RWPE2 (cell line): ENCODE measurements at places on chromosomes 4 and X.
A peak's percentile ranks its signal among the peaks of the same experiment; 100 is the strongest.

DNA sequence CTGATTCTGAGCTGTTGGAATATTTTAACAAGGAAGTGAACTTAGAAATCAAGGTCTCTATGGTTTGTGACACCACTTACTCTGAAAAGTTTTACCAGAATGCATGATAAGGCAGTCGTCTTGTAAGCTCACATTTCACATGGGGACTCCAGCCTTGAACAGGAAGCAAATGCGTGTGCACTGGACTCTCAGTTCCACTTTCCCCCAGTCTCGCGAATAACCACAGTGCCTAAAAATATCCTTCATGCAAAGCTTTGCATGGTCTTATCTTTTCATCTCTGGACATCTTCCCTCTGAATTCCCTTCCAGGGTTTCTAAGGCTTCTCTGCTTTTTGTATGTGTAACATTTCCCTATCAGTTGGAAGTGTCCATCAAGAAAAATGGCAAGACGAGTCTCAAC is 581.8 kb downstream of the NLGN4X start:
- H3K4me1 ChIP-seq, result no peaks in the 10 kb centered on the region
- no peaks in the 10 kb centered on the region for H3K27me3 ChIP-seq
- H3K36me3 ChIP-seq, result no peaks in the 10 kb centered on the region
- H3K27ac ChIP-seq, result no peak overlapping the region
- no peak overlapping the region for H3K4me3 ChIP-seq

- peaks cover 50% of the 10 kb centered on the region for H3K4me1 ChIP-seq
- no peaks in the 10 kb centered on the region for H3K27me3 ChIP-seq
- H3K36me3 ChIP-seq, result peaks cover 83% of the 10 kb centered on the region
- H3K4me3 ChIP-seq, result no peak overlapping the region
- H3K27ac ChIP-seq, result peak overlapping the region; percentile 88
Measured at GRCh38 chr4:10099499-10100325, 16.9 kb downstream of the WDR1 start.

DNA sequence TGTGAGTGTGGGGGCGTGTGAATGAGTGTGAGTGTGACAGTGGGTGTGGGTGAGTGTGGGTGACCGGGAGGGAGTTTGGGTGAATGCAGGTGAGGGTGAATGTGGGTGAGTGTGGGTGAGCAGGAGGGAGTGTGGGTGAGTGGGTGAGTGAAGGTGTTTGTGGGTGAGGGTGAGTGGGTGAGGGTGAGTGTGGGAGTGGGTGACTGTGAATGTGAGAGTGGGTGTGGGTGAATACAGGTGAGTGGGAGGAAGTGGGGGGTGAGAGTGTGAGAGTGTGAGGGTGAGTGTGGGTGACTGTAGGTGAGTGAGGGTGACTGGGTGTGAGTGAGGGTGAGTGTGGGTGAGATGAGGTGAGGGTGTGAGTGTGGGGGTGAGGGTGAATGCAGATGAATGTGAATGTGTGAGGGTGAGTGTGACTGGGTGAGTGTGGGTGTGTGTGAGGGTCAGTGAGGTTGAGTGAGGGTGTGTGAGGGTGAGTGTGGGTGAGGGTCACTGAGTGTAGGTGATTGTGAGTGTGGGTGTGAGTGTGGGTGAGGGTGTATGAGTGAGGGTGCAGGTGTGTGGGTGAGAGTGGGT is 1677.3 kb upstream of the TENM3 start:
- no peaks in the 10 kb centered on the region for H3K36me3 ChIP-seq
- H3K27me3 ChIP-seq, result no peaks in the 10 kb centered on the region
- DNase-seq, result no peak

DNA sequence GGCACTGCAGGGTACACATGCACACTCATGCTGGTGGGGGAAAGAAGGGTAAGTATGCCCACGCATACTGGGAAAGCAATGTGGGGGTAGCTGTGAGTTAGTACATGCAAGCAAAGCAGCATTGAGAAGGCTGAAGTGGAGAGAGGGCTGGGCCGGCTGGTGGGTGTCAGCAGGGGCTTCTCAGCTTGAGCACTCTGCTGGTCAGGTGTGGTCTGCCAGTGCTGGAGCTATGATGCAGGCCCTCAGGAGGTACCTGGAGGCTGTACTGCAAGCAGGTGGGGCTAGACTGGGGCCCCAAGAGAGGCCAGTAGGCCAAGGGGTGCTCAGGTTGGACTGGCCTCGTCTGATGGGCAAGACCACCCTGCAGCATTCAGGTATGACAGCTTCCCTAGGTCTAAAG is 61.9 kb upstream of the SERPINA7 start:
- no peaks in the 10 kb centered on the region for H3K27me3 ChIP-seq
- H3K36me3 ChIP-seq, result no peaks in the 10 kb centered on the region
- no peak overlapping the region for H3K27ac ChIP-seq
- H3K4me3 ChIP-seq, result no peak overlapping the region
- H3K4me1 ChIP-seq, result no peaks in the 10 kb centered on the region

- H3K4me3 ChIP-seq, result no peak overlapping the region
- no peaks in the 10 kb centered on the region for H3K27me3 ChIP-seq
Measured at GRCh38 chrX:82224961-82225360, 1023.1 kb downstream of the SH3BGRL start.

DNA sequence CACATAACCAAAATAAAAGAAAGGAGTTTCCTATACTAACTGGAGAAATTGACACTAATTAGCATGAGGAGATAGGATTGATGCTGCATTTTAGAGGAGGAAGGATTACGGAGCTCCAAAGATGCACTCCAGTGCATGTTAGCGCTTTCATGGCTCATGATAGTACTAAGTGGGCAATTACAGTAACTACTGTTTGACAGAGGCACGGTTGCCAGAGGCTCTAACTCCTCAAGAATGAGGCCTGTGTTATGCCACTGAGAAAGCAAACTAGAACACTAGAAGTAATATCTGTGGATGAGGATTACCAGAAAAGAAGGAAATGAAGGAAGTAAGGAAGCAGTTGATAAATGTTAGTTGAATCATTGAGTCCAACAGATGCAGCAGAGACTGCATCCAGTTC is 19.6 kb upstream of the PDGFC start:
- H3K27ac ChIP-seq, result no peak overlapping the region
- DNase-seq, result no peak
- H3K27me3 ChIP-seq, result no peaks in the 10 kb centered on the region
- no peaks in the 10 kb centered on the region for H3K4me1 ChIP-seq

DNA sequence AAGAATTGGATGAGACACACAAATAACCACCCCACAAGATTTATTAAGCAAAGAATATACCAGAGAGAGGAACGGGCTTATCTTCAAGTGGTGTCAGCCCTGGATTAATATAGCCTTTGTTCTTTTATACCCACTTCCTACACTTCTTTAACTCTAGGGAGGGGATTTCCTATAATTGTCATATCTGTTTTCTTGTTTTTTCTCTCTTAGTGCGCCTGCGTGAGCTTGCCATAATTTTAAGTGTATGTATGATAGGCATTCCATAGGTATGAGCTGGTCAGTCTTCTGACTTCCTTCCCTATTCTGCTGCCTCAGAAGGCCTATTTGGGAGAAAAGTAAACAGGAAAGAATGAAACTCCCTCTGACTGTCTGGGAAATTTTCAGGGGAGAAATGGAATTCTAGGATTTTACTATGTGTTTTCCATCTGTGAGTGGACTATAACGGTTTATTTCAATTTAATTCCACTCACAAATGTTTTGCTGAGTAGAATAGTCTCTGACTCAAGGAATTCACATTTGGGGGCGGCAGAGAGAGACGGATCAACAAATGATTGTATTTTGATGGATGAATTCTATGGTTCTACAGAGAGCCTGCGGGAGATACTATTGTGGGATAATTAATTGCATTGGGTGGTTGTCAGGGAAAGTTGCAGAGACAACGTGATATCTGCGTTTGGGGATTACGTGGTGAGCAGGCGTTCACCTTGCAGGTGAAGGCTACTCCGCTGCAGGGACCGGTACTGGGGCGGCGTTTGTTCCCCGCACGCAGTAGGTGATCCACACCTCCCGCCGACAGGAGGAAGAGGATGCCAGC is 626 bp upstream of the CEP135 start:
- peak overlapping the region; percentile 97 for H3K27ac ChIP-seq
- H3K4me1 ChIP-seq, result peaks cover 24% of the 10 kb centered on the region
- no peak for DNase-seq
- H3K27me3 ChIP-seq, result no peaks in the 10 kb centered on the region

GRCh38 chrX:19686876-19687275 is 171.6 kb upstream of the MAP3K15 start:
- DNase-seq, result no peak
- peaks cover 15% of the 10 kb centered on the region for H3K4me1 ChIP-seq
- H3K4me3 ChIP-seq, result no peak overlapping the region
- H3K27ac ChIP-seq, result no peak overlapping the region
- no peaks in the 10 kb centered on the region for H3K27me3 ChIP-seq

GRCh38 chr4:147312376-147313046 is 168.4 kb upstream of the EDNRA start:
- no peaks in the 10 kb centered on the region for H3K27me3 ChIP-seq
- no peaks in the 10 kb centered on the region for H3K4me1 ChIP-seq
- no peak for DNase-seq
- no peaks in the 10 kb centered on the region for H3K36me3 ChIP-seq
- H3K4me3 ChIP-seq, result no peak overlapping the region
- no peak overlapping the region for H3K27ac ChIP-seq

DNA sequence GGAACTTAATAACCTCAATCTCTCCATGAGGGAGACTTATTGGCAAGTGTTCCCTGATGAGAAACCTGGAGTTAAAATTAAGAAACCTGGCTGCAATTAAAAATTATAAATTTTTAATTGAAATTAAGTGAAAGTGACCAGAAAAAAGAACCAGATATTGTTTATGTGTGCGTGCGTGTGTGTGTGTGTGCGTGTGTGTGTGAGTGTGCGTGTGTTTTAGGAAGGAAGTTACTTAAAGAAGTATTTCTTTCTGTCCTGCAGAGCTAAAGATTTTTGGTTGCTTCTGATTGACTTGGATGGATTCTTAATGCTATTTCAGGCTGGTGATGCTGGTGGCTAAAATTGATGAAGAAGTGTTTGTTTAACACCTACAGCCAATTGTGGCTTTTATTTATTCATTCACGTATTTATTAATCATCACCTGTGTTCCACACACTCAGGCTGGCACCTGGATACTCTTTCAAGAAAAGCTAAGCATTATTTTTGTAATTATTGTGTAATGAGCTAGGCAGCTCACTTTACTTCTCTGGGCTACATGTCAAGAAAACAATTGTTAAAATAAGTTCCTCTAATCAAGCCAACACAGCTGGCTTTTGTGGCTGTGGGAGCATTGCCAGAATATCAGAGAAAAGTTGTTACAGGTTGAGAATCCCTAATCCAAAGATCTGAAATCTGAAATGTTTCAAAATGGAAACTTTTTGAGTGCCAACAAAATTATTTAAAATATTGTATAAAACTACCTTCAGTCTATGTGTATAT is 68.5 kb downstream of the CEP44 start:
- no peaks in the 10 kb centered on the region for H3K27me3 ChIP-seq
- H3K27ac ChIP-seq, result no peak overlapping the region
- no peak overlapping the region for H3K4me3 ChIP-seq

- H3K4me3 ChIP-seq, result no peak overlapping the region
- DNase-seq, result no peak
- peaks cover 5% of the 10 kb centered on the region for H3K4me1 ChIP-seq
- no peak overlapping the region for H3K27ac ChIP-seq
- H3K36me3 ChIP-seq, result no peaks in the 10 kb centered on the region
Measured at GRCh38 chr4:40719008-40719623, 30.6 kb upstream of the NSUN7 start.

GRCh38 chrX:153769158-153769864 is 5.3 kb downstream of the PLXNB3 start:
- H3K27ac ChIP-seq, result no peak overlapping the region
- H3K4me3 ChIP-seq, result no peak overlapping the region

DNA sequence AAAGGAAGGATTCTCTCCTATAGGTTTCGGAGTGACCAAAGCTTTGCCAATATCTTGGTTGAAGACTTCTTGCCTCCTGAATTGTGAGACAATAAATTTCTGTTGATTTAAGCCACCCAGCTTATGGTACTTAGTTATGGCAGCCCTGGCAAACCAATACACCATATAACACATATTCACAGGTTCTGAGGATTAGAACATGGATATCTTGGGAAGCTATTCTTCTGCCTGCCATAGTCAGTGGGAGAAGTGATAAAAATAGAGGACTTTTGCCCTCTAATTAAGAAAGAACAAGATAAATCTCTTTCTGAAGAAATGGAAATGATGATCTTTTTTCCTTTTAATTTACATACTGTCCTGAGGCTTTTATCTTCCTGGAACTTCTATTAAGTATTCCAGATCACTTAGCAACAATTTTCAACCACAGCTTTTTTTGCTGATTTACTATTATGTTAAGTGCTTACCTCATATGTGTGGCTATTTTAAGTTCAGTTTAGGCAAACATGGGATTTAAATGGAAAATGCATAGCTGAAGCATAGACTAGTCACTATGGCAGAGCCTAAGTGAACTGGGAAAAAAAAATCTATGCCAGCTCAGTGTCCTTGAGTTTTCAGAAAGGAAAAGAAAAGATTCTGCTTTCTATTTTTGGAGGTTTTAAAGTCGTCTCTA is 381.7 kb downstream of the STPG2 start:
- no peaks in the 10 kb centered on the region for H3K4me1 ChIP-seq
- no peak overlapping the region for H3K4me3 ChIP-seq
- DNase-seq, result no peak

DNA sequence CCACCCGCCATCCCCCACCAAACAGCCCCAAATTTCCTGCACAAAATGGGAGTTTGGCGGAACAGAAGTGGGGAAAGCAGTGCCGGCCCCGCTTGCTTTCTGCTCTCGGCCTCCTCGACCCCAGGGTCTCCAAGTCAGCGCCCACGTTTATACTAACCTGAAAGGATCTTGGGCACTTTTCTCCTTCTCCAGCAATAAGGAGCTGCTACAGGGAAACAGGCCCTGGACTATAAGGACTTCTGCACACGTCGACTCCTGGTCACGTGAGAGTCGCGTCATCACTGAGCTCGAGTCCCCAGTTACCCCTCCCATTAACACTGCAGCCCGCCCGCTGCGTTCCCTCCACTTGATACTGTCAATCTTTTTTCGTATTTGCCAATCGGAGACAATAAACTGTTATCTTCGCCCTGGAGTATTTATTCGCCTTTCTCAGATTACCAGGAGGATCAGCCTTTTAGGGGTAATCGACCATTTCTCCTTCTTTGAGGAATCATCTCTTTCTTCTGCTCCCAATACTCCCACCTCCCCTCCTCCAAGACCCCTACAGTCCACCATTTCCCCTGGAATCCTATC is at the start of gene TCEAL8:
TSS of gene TCEAL8 (minus strand) at position 235 of the 573 bp plus-strand sequence. CDS start 1,176 bp downstream, outside the sequence.
- peaks cover 3% of the 10 kb centered on the region for H3K4me1 ChIP-seq
- no peaks in the 10 kb centered on the region for H3K27me3 ChIP-seq
- peaks cover 11% of the 10 kb centered on the region for H3K36me3 ChIP-seq
- peak; percentile 61 for DNase-seq
- peak within 1 kb of the TSS; percentile 83 for H3K27ac ChIP-seq

DNA sequence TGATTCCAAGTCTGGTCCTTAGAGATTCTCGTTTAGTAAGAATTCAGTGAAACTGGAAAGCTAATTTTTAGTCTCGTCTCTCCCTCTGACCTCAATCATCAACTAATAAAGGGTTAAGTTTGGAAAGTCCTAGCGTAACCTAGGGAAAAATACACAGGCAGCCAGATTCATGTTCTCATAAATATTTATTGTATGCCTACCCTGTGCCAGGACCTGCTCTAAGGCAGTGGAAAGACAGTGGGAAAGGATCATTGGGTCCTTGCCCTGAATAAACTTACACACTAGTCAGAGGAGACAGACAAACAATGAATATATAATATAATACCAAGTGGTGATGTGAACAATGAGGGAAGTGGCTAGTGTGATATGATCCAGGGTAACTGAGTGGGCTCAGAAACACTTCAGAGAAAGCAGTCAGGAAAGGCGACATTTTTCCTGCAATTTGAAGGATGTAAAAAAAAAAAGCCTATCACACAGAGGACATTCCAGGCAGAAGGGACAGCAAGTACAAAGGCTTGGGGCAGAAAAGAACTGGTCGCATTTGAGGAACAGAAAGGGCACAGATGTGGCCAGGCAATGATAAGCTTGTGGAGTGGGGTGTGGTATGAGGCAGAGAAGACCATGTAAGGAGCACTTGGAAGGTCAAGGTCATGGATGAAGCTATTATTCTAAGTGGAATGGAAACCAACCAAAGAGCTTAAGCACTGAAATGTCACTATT is 128.8 kb downstream of the AMELX start:
- H3K4me3 ChIP-seq, result no peak overlapping the region
- no peaks in the 10 kb centered on the region for H3K27me3 ChIP-seq
- no peak for DNase-seq
- H3K36me3 ChIP-seq, result no peaks in the 10 kb centered on the region
